ENCODE measurements at places on chromosomes 11 and 22.

- no peak for DNase-seq
These were observed 70.6 kb downstream of the ARHGAP42 start for GRCh38 chr11:100757646-100758045.

GRCh38 chr11:76830639-76831327 is 29.9 kb upstream of the ACER3 start:
- DNase-seq: no peak

- DNase-seq: no peak
These were observed 344.9 kb upstream of the B3GAT1 start for GRCh38 chr11:134756811-134757540.

- DNase-seq: no peak
These were observed 1397.3 kb upstream of the TENM4 start for GRCh38 chr11:80838153-80838552.

DNA sequence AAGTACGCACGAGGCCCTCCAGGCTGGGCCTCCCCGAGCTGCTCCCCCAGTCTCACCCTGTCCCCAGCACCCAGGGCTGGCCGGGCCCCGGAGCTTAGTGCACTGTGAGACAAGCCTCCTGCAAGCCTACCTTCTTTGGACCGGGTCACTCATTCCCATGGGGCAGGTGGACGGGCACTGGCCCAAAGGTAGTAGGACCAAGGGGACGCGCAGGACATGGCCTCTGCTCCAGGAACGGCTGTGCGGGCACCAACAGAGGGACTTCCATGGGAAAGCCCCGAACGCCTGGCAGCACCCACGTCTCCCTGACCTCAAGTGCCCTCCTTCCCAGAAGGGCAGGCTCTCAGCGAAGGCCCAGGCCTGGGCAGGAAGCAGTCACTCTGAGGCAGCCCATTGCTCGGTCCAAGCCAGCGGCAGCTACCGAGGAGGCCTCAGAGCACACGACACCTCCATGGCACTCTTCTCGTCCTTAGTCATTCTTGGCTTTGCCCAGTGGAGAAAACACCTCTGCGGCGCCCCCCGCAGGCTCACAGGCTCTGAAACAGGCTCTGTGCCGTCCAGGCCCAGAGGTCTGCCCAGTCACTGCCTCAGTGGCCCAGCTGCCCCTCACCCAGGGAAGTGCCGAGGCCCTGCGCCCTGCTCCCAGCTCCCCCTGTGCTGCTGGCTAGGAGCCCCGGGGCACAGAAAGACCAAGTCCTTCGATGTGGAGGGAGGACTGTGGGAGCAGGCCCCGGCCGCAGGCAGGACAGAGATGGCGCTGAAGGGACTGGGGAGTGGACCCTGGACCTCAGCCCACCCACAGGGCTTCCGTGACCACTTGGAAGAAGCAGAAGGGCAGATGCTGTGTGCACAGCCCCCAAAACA is 3.8 kb downstream of the MOB2 start:
- no peak for DNase-seq

DNA sequence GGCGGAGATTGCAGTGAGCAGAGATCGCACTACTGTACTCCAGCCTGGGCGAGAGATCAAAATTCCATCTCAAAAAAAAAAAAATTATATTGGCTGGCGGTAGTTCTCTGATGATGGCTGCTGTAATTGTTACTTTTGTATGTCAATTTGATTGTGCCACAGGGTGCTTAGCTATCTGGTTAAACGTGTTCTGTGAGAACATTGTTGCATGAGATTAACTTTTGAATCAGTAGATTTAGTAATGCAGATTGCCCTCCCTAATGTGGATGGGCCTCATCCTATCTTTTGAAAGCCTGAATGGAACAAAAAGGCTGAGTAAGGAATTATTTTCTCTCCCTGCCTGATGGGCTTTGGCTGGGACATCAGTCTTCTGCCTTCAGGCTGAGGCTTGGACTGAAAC is 654.2 kb downstream of the OPCML start:
- DNase-seq: no peak

GRCh38 chr22:43634316-43634715 is 177.8 kb downstream of the EFCAB6 start:
- no peak for DNase-seq

DNA sequence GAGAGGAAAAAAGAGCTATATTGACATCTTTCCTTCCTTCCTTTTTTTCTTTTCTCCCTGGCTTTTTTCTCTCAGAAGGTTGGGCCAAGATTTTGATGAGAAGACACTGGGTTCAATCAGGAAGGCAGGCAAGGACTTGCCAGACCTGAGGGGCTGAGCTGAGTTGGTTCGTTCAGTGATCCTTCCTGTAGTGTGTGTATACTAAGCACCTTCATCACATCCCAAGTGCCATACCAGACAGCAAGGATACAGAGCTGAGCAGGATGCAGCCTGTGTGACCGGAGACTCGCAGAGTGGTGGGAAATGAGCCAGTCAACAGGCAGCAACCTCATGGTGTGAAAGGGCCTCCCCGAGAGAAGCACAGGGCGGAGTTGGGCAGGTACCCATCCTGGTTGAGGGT is 95.5 kb downstream of the SPON1 start:
- DNase-seq: no peak

GRCh38 chr11:65792456-65792855 is 5.6 kb downstream of the OVOL1 start:
- no peak for DNase-seq

DNA sequence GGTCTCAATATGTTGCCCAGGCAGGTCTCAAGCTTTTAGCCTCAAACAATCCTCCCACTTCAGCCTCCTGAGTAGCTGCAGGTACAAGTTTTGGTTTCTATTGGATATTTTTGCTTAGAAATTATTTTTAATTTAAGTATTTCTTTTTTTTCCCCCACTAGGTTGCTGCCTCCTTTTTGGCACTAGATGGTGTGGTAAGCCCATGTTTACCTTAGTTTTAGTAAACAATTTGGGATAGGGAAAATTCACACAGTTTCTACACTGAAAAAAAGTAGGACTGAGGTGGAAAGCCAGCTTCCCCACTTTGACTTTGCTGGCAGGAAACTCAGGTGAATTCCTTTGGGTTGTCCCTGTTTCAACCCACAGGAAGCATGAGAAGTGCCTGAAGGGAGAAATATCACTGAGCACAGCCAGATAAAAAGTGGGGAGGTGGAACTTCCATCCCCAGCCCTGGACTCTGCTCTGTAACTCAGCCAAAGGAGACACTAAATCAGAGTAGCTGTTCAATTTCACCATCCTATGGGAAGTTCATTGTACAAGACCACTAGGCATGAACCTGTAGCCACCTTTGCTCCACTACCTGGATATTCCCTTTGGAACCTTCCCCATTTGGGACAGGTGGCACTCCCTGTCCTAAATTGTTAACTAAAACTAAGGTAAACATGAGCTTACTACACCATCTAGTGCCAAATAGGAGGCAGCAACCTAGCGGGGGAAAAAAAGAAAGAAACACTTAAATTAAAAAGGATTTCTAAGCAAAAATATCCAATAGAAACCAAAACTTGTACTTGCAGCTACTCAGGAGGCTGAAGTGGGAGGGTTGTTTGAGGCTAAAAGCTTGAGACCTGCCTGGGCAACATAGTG is 154.4 kb upstream of the FAT3 start:
- DNase-seq: no peak

DNA sequence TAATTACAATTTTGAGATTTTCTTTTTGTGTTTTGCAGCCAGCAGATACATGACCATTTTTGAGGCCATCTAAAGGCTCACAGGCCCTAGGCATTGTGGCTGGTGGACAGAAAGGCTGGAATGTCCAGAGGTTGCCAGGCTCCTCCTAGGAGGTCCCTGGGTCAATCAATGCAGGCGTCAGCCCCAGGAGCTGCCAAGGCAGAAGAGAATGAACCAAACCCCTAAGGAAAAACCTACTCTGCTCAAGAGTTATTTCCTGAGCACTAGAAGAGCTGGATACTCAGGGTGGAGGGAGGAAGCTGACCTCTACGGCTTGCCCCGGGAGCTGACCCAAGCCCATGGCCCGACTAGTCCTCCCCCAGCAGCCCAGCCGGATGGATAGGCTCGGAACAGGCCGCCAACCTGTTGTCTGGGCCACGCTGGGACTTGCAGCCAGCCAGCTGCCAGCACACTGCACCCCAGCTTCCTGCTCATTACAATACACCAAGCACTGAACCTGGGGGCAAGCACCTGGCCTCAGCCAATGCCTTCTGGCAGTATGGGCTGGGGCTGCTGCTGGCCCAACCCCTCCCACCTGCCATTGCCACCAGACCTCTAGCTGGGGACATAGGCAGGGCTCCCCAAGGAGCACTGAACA is 5.7 kb upstream of the SCGB1A1 start:
- DNase-seq: no peak

DNA sequence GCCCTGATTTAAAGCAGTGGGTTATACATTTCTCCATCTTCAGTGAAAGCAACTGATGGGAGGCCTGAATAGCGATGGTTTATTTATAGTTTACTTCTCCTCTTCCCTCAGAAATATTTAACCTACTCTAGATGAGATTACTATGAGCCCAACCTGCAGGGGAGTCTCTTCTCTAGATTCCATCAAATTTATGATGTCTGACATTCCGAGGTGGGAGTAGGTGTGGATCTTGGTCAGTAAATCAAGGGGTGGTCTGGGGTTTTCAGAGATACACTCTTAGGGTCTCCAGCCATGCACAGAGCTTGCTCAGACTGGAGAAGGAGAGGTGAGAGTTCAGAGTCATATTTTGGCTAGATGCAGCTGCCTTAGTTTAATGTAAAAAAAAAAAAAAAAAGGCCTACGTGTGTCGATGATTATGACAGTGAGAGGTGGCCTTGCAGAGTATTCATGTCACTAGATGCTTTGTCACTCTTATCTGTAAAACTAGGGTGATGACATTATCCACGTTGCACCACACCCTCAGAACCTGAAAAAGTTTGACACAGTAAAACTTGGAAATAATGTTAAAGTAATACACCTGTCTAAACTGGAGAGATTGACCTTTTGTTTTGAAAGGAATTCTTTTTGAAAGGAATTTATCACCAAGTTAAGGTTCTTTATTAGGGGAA is 81.2 kb downstream of the EXT2 start:
- no peak for DNase-seq

DNA sequence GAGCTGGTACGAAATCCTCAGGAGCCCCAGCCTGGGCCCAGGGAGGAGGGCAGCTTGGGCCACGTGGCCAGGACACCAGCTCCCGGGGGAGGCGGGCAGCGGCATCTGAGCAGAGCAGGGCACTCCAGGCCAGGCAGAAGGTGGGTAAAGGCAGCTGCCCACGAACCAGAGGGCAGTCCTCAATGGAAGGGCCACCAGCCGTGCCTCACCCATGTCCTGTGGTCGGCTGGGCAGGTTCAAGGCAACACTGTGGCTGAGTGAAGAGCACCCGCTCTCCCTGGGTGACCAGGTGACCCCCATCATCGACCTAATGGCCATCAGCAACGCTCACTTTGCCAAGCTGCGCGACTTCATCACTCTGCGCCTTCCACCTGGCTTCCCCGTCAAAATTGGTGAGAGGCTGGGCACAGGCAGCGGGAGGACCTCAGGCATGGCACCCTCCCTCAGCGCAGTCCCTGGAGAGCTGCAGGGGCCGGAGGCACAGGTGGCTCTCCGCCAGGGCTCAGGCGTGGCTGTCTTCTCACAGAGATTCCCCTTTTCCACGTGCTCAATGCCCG is 2.5 kb upstream of the SSH3 start:
- DNase-seq: no peak

DNA sequence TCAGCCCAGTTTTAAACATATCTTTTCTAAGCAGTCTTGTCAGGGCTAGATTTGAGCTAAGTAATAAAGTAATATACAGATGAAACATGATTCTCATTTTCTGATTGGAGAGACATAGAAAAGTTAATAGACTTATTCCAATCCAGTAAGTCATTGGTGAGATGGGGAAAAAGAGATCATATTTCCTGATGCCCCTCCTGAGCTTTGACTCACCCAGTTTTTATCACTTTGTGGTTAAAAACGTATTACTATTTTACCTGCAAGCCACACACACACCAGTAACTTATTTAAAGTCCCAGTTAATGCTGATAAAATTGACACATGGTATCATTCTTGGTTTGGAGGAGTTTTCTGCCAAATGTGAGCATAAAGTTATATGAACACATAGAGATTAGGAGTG is 306.8 kb downstream of the CADM1 start:
- DNase-seq: no peak

- DNase-seq: no peak
These were observed 61.9 kb downstream of the CTSC start for GRCh38 chr11:88275636-88276035.

- no peak for DNase-seq
These were observed 190.9 kb upstream of the SORL1-AS1 start for GRCh38 chr11:121643479-121644186.

GRCh38 chr11:36268337-36268985 is 20.8 kb downstream of the COMMD9 start:
- DNase-seq: no peak

GRCh38 chr22:38497869-38498268 is 8.2 kb downstream of the DDX17 start:
- peak; percentile 42 for DNase-seq

- peak; percentile 88 for DNase-seq
These were observed 1.4 kb upstream of the C22orf39 start for GRCh38 chr22:19448739-19449421.

DNA sequence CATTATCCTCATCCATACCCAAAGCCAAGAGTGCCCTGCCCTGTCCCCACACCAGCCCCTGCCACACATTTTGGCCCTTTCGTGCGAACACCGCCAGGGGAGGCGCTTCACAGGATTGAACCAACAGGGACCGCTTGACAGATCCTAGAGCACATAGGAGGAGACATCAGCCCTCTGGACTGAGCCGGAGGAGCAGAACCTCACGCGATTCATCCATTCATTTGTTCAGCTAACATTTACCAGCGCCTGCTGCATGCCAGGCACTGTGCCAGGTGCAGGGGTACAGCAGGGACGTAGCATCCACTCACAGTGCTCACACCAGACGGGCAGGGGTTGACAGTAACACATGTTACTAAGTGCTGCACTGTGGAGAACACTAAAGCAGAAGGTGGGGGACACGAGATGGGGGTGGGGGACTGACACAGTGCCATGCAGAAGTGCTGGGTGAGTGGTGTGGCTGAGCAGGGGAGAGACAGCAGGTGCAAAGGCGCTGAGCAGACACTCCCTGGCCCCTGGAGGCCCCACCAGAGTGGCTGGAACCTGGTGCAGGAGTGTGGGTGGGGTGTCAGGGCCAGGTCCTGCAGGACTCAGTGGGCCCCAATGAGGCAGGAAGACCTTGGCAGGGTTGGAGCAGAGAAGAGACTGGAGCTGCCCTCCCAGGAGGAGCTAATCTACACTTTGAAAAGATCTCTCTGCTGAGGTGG is 3.4 kb downstream of the GNAZ start:
- DNase-seq: no peak

- DNase-seq: no peak
These were observed 784.5 kb downstream of the BRD1 start for GRCh38 chr22:49042877-49043859.
